ENCODE measurements at places on chromosomes 2 and 18.

GRCh38 chr18:57555134-57555533 is 31.4 kb downstream of the FECH start:
- no peak for DNase-seq

GRCh38 chr2:120375251-120376020 is 29.5 kb downstream of the INHBB start:
- no peak for DNase-seq

- no peak for DNase-seq
These were observed 86.8 kb downstream of the EML6 start for GRCh38 chr2:54810246-54810645.

DNA sequence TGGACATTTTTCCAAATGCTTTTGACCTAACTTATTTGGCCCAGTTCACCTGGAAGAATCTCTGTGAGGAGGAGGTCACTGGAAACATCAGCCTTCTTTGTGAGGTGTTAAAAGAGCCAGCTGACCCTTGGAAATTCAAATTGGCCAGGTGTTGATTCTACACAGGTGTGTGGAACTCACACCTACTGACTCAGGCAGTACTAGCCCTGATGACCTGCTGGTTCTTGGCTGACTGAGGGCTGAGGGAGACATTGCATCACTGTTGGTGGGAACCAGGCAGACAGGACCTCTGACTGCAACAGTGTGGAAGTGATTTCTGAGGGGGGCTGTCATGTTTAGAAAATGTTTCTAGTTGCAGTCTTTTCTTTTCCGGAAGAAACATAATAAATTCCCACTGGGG is 242.2 kb upstream of the LRRTM1 start:
- DNase-seq, result no peak

GRCh38 chr18:9876867-9877654 is 8.7 kb upstream of the TXNDC2 start:
- DNase-seq, result peak; percentile 29

DNA sequence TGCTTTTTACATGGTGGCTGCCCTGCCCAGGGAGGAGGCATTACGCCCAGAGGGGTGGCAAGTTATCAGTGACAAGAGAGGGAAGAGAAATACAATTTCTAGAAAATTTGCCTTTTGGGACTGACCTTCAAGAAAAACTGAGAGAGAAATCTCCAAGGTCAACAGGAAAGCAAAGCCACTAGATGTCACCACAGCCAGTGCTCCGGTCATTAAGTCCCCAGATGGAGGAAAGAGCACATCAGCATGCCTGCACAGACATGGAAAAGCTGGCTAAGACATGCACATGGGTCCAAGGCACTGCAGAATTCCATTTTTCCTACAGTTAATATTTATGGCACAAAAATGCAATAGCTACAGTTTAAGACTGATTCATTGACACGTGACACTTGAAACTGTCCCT is 21.0 kb downstream of the FHL2 start:
- no peak for DNase-seq

DNA sequence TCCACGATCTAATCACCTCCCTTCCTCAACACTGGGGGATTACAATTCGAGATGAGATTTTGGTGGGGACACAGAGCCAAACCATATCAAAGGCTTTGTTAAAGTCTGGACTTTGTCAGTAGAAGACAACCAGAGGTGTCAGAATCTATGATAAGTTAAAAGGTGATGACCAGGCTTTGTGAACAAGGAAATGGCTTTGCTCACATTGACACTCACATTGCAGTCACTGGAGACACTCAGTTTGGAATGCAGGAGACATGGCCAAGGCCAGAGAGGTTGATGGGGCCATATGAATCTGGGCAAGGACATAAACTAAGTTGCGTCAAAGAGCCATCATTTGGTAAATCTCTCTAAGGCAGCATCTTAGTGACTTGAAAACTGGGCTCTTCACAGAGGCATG is 678.2 kb upstream of the FSHR start:
- DNase-seq, result no peak

DNA sequence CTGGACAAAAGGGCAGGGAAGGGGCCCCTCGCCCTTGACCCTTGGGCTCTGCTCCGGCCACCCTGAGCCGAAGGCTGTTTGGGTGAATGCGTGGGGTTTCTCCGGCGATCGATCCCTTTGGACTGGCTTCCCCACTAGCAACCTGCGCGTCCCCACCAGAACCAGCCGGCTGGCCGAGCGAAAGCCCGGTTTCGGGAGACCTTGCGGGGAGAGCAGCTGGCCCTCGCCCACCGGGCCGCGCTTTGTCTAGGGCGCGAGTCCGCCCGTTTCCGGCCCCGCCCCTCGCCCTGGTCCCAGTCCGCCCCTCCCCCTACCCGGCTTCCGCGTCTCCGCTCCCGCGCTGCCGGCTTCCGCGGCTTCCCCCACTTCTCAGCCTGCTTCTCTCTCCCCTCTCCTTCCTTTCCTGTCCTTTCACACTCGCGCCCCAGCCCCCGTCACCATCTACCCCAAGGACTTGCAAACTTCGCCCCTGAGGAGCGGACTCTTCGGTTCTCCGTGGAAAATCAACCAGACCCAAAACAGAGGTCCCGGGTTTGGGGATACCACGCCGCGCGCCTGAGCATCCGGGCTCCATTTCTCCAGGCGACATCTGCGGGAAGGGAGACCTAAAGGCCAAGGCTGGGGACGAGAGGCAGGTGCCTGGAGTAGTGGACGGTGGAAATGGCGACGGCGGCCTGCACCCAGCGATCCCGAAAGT is 48.0 kb upstream of the ATP6V1B1 start:
- DNase-seq, result no peak

GRCh38 chr2:170997893-170998597 is 69.0 kb downstream of the GORASP2 start:
- DNase-seq, result no peak

DNA sequence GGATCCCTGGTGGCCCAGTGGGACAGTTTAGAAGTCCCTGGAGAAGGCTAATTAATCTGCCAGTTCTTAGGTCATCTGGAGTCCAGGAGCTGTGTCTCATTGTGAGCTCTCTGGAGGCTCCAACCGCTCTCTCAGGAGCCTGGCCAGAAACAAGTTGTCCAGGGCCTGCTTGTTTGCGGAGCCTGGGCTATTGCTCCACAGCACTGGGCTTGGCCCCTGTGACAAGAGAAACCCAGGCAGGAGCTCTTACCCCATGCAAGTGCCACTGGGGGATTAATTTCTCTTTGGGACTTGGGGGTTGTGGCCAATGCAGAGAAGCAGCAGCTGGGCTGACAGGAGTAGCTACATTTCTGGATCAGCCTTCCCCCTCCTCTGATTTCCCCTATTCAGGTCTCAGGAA is 24.5 kb upstream of the TNP1 start:
- DNase-seq, result no peak

- DNase-seq, result no peak
These were observed 43.0 kb downstream of the MEMO1 start for GRCh38 chr2:31967790-31968189.

GRCh38 chr18:27616324-27616723 is 431.2 kb upstream of the CHST9 start:
- no peak for DNase-seq

DNA sequence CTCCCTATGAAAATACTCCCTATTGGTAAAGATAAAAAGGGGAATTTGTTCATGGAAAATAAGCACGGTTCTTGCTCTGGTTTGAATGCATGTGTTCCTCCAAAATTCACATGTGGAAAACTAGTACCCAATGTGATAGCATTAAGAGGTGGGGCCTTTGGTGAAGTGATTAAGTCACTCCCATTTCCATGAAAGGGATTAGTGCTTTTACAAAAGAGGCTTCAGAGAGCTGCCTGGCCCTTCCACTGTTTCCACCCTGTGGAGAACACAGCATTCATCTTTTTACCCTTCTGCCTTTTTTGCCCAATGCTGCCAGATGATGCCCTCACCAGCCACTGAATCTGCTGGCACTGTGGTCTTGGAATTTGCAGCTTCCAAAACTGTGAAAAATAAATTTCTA is 666.8 kb downstream of the ARHGAP15 start:
- no peak for DNase-seq

- no peak for DNase-seq
These were observed 28.1 kb downstream of the GAREM1 start for GRCh38 chr18:32442575-32442974.

DNA sequence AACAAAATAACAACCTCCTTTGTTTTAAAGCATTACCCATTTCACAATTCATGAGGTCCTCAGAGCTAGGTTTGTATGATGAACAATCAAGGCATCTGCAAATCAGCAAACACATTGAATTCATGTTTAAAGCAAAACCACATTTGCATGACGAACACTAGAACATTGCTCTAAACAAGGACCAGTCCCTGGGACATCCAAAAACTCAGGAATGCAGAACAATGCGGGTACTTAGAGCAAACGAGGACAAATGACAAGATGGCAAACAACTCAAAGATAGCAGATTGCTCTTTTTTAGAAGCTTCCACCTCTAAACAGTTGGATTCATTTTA is 45.7 kb upstream of the RALBP1 start:
- DNase-seq, result no peak

DNA sequence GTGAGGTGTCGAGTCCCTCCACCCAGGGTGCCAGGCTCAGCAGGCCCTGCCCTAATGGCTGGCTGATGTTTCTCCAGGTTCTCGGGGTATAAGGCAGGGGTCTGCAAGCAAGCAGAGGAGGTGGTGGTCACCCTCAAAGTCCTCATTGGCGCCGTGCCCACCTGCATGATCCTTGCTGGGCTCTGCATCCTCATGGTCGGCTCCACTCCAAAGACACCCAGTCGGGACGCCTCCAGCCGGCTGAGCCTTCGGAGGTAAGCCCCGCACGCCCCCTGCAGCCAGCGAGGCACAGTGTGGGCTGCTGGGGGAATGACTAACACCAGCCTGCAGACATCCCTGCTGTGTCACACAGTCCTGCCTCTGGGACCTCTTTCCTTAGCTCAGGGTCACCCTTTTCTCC is 14.1 kb downstream of the MFSD2B start:
- DNase-seq, result no peak

GRCh38 chr18:55136258-55136657 is 177.0 kb upstream of the CCDC68 start:
- no peak for DNase-seq

GRCh38 chr2:16031848-16032159 is 91.5 kb downstream of the MYCN start:
- DNase-seq, result no peak

GRCh38 chr2:132752421-132753206 is 82.6 kb upstream of the LYPD1 start:
- no peak for DNase-seq

DNA sequence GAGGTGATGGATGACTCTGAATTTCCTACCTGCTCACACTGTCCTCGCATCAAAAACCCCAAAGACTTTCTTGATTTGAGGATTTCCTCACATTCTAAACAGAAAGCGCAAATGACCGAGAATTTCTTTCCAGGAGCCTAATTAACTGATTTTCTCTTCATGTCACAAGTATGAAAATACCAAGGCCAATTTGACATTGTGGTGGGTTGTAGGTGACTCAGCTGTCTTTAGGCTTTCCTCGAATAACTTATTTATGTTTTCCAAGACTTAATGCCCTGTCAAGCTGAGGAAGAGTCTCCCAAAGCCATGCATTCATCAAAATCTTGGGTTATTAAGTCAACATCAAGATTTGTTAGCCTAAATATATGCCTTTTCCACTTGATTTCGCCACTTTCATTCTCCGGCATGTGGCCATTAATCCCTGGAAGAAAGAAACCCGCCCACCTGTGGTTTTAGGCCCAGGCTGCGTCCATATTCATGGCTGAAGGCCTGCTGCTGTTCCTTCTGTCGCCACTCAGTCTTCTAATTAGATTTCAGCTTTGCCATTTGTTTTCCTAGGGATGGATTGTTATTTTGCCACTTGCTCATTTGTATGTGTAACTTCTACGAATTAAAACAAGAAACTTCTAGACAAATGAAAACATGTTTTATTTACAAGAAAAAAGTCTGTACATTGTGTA is 84.9 kb downstream of the ST6GAL2 start:
- DNase-seq, result no peak

GRCh38 chr18:62832282-62832681 is 116.9 kb downstream of the PHLPP1 start:
- DNase-seq, result no peak

DNA sequence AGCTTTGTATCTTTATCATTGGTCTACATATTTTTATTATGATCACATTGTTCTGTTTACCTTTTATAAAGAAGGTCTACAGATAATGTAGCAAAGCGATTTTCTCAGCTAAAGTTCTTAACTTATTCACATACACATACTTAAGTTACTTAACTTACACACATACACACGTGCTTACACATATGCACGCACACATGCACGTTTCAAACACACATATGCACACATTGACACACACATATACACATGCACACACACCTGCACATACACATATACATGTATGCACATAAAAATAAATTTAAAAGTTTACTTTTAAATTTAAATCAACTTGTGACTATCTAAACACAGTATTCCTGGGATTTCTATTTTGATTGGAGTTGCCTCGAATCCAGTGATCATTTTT is 1204.5 kb upstream of the SLC39A10 start:
- DNase-seq, result no peak

DNA sequence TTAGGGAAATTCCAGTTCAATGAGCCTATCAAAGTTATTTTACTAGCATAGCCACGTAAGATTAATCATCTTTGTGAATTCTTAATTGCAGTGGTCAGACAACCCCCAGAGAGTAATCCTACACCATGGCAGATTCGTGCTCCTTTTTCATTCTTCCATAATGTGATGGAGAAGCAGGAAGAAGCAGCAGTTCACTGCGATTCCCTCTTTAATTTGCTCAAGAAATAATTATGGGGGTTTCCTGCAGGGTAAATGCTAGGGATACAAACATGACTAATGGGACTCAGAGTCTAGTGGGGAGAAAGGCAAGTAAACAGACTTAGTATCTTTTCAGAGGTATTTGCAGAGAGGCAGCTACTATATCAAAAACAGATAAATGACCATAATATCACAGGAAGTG is 175.8 kb upstream of the HNRNPA3 start:
- DNase-seq, result no peak

DNA sequence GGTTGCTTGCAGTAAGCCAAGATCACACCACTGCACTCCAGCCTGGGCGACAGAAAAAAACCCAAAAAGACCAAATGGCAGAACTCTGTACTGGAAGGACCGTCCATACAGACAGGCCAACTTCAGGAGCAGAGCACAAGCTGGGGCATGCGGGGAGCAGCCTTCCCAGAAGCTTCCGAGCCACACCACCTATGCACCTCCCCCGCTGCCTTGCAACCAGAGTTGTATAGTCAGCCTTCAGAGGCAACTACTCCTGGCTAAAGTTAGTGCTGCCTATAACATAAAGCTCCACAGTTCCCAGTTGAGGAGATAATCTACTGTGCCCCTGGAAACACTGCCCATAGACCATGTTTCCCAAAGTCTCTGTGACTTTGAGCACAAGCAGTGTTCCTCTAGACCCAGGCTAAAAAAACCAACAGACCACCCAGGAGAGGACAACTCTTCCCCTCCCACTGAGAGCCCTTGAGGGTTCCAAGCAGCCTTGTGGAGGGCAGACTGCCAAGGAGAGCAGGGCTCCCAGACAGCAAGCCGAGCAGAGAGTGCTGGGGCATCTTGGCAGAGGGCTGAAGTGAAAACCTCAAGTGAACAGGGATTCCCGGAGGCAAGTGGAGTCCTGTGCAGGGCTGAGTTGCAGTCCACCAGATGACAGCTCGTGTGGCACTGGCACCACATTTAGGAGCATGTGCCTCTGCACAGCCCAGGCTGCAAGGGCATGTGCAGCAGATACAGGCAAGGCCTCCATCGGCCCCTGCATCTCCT is 6.8 kb downstream of the SFT2D3 start:
- DNase-seq, result no peak

- no peak for DNase-seq
These were observed 299.5 kb downstream of the GBX2 start for GRCh38 chr2:235868645-235869044.

All from H54 (cell line).